Mucosa of gallbladder (tissue), 1 donor: ENCODE measurements at places on chromosomes 6 and 20. TPM values are rescaled to one million over a fixed set of nuclear protein-coding genes. Genes with fewer than 3 reads are reported as not detected.

DNA sequence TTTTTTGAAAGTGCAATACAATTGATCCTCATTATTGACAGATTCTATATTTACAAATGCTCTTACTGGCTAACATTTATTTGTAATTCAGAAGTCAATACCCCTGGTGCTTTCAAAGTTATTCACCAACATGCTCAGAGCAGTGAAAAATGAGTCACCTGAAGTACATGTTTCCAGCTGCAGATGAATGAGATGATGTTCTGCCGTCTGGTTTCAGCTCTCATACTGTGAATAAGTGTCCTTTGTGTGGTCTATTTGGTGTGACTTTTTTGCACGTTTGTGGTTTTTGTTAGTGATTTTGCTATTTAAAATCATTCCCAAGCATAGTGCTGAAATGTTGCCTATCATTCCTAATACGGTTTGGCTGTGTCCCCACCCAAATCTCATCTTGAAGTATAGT lies 22.3 kb upstream of the EYA4 start:
- DNase-seq: no peak

- no peak for DNase-seq
Observed at GRCh38 chr6:103198386-103198785, 1661.3 kb downstream of the HACE1 start.

The COL20A1 gene
- total RNA-seq: 0.14 TPM

DNA sequence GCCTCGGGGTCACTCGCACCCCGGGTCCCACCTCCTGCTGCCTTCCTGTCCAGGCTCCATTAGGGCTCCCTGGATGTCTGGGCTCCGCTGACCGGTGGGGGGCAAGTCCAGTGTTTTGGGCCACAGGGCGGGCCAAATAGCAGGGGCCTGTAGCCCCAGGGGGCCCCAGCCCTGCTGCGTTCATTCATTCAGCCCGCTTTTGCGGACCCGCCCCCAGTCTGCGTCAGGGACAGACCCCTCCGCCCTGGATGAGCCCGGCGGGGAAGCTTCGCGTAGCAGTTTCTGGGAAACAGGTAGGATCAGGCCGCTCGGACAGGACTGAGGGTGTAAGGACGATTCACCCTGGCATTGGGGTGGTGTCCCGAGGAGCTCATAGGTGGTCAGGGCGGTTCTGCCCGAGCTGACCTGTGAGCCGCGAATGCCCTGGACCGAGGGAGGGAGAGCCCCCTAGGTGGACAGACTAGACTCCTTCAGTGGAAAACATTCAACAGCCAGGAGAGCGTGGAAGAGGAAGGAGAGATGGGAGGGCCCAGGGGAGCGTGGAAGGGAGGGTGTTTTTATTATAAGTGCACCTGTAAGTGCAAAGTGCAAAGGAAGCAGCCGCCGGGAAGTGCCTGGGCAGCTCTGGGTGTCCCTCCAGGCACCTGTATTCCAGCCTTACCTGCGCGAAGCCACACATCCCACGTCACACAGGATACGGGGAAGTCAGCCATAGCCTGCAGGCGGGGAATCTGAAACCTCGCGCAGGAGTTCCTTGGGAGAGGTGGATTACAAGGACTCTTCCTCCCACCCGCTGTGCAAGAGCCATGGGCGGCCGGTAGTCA lies 662 bp downstream of the ENTPD6 start:
- DNase-seq: peak; percentile 51
